ENCODE measurements at places on chromosomes 2 and 18. TPM values are rescaled to one million over a fixed set of nuclear protein-coding genes. Genes with fewer than 3 reads are reported as not detected.
A peak's percentile ranks its signal among the peaks of the same experiment; 100 is the strongest.

GRCh38 chr2:202771336-202771735 lies 100.2 kb downstream of the ICA1L start:
- DNase-seq = no peak

GRCh38 chr2:23491591-23492336 lies 106.8 kb downstream of the KLHL29 start:
- DNase-seq = no peak

DNA sequence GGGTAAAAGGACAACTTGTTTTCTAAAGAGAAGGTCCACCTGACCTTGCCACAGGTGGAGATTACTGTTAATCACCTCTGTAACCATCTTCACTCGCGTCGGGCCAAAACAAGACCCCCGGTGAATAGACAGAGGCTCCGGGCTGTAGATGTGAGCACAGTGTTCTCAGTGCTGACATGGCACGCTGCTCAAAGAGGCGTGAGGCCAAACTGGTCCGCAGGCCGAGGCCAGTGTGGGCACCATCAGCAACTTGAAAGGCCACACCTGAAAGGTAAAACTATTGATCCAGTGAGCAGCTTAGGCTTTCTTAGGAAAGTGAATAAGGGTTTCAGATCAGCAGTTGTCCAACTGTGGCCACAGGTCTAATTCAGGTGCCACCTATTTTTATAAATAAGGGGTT lies 75.1 kb downstream of the MYT1L start:
- DNase-seq = no peak

Gene TUBB6
- total RNA-seq = 141 TPM

DNA sequence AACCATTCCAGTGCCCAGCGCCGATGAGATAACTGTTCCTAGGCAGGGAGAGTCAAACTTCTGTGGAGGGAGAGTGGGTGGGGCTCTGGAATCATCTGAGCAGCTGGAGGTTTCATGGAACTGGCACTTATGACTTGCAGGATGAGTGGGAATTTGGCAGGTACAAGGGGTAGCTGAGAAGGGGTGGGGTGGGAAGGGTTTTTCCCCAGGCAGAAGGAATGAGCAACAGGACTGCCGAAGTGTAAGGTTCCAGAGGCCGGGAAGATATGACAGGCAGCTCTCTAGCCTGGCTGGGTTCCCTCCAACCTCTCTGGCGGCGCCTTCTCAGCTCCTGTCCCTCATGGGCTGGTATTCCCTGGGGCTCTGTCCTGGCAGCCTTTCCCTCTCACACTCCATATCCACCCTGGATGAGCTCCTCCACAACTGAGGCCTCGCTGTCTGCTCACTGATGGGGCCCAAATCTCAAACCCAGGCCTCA lies 2.5 kb upstream of the TET3 start:
- DNase-seq = no peak

DNA sequence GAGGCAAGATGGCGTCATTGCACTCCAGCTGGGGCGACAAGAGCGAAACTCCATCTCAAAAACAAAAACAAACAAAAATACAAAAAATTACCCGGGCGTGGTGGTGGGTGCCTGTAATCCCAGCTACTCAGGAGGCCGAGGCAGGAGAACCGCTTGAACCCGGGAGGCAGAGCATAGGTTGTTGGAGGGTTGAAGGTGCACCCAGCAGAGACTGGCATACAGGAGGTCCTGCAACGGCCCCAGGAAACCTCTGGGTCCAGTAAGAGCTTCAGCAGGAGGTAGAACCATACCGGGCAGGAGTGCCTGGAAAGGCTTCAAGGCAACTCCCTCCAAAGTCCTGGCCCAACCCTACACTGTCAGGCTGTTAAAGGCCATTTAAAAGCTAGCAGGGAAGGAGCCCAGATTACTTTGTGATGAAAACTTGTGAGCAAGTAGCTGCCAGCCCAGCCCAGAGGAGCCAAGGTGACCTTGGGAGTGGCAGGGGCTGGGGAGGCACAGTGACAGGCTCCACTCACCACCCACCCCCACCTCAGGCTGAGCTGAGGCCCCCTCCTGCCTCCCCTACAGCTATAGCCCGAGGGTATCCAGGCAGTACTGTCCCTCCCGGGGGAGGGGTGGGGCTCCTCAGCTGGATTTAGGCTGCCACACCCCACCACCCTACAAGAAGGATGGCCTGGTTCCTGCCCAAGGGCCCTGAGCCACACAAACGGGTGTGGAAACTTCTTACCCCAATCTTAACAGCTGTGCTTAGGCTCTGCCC lies 28.1 kb downstream of the TFCP2L1 start:
- peak; percentile 23 for DNase-seq

DNA sequence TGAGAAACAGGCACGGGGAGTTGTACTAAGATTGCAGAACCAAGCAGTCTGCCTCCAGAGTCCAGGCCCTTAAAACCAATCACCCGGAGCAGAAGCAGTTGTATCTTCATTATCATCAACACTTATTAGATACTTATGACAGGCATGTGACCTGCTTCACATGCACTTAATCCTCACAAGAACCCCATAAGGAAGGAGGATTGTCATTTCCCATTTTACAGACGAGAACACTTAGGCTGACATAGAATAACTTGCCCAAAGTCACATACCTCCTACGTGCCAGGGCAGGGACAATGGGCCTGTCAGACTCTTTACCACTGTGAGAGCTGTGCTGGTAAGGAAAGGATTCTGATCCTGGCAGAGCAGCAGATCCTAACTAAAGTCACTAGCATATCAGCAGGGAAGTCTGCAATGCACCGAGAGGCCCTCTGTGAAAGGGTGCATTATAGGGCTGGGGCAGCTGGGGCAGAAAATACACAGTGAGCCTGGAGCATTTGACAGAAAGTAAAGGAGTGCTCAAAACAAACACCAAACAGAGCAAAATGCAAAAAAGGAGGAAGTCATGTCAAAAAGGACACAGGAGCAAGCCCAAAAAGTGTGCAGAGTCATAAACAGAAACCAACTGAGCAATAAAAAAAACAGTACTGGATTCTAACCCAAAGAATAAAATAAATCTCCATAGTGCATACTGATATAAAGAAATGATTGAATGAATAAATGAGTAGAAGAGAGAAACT lies 55.9 kb upstream of the SP3 start:
- no peak for DNase-seq

Gene MC4R
- not detected for total RNA-seq

DNA sequence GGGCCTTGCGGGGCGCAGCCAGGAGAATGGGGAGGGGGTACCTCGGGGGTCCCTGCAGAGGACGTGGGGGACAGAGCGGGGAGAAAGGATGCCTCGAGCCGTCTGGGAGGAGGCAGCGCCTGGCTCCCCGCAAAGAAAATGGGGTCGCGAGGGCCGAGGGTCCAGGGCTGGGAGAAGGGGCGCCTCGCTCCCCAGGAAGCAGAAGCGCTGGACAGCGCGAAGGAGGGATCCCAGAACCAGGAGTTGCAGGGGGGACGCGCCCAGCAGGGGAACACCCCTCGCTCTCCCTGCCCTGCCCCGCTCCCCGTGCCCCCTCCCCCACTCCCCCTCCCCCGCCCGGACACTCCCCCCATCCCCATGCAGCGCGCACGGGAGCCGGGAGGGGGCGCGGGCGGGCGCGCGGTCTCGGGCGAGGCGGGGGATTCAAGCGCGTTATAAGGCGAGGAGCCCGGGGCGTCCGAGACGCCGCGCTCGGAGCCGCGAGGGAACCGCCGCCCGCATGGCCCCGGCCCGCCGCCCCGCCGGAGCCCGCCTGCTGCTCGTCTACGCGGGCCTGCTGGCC lies at the start of gene ERFE:
ERFE (plus strand) TSS at position 462 of the 562 bp plus-strand sequence; CDS start at position 500, 38 bp downstream.
- no peak for DNase-seq

DNA sequence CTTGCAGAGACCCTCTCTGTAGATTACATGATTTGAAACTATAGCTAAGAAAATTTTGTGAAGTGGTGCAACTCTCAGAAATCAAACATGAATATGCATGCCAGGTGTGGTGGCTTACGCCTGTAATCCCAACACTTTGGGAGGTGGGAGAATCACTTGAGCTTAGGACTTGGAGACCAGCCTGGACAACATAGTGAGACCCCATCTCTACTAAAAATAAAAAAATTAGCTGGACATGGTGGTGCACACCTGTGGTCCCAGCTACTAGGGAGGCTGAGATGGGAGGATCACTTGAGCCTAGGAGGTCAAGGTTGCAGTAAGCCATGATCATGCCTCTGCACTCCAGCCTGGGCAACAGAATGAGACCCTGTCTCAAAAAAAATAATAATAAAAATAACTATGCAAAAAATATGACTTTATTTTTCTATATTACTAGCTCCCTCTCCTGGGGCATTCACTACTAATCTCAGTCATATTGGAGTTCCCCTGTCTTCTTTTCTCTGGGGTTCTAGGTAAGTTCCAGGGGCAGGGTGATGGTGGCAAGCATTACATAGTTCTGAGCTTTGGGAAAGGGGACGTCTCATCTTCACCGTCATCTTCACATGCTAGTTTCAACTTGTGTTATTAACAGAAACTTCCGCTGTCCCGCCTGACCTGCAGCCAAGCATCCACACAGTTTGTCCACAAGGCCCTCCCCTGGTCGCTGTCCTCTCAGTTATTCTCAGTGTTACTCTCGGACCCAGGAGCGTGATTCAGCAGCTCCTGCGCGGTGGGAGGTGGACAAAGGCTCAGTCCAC lies 96.8 kb upstream of the MBOAT2 start:
- no peak for DNase-seq

- DNase-seq = no peak
Measured at GRCh38 chr18:23198217-23198845, 63.0 kb downstream of the CABLES1 start.

Gene POTEJ
- total RNA-seq = not detected

DNA sequence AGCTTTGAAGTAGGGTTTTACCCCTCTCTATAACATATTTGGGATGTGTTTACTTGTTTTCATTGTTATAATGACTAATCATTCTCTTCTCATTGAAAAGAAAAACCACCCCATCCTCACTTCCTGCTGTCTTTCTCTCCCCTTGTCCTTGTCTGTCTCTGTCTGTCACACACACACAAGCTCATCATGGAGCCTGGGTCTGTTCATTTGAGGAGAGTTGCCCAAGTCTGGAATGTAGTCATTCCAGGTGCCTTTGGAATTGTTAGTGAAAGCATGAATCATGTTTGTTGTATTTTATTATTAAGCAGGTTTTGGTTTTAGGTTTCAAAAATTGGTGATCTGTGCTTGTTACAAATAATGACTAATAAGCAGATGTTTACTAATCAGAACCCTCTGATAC lies 133.5 kb upstream of the IL1R2 start:
- DNase-seq = no peak

Gene SPATA3
- total RNA-seq = not detected

Data from sciatic nerve (tissue), 2 donors.